ENCODE measurements at places on chromosomes 4 and X. TPM values are rescaled to one million over a fixed set of nuclear protein-coding genes. Genes with fewer than 3 reads are reported as not detected.

DNA sequence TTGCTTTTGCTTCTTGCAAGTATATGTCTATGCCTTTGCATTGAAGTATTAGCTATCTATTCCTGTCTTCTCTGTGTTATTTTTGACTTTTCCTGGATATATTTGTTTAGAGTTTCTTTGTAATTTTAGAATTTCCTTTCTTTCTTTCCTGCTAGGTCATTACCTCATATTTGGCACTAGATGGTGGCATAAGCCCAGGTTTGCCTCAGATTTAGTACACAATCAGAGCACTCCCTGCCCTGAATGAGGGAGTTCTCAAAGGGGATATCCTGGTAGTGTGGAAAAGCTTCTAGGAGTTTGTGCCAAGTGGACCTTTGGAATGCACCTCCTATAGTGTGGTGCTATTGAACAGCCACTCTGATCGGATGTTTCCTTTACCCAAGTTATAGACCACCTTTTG, 181.6 kb downstream of the UGT8 start:
- DNase-seq = no peak

GRCh38 chr4:560061-560460, 16.0 kb downstream of the TMEM271 start:
- DNase-seq = no peak

Gene GAGE12E
- total RNA-seq = not detected

Gene ZNF732
- 2.5 TPM for total RNA-seq

Gene ASB5
- total RNA-seq = not detected

DNA sequence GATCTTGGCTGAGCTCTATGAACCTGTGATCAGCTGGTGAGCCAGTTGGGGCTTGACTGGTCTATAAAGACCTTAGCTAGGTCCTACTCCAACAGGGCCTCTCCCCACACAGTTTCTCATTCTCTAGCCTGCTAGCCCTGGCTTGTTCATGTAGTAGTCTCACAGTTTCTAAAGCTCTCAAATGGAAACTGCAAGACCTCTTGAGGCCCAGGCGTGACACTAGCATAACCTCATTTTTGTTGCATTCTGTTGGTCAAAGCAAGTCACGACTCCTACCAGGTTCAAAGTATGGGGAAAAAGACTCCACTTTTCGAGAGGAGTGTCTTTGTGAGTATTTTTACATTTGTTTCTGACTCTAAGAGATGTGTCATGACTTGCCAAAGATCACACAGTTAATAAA, 50.9 kb downstream of the CEP44 start:
- no peak for DNase-seq

Gene TCEAL6
- total RNA-seq = not detected

GRCh38 chr4:83071116-83071515, 36.1 kb downstream of the COPS4 start:
- DNase-seq = no peak

DNA sequence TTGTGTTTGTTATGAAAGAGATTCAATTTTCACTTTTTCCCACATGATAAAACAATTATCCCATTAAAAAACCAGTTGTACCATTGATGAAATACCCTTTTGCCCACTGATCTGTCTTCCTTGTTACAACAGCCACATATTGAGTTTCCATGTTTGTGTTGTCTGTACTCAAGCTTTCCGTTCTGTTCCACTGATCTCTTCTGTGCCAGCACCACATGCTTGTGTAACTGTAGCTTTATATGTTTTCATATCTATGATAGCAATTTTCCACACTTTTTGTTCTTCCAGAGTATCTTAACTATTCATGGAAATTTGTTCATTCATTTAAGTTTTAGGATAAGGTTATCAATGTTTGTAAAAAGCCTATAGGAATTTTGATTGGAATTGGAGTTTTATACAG, 24.3 kb upstream of the RELL1 start:
- DNase-seq = no peak

All from lower leg skin (tissue), 4 donors.